ENCODE measurements at places on chromosomes 12 and 14. TPM values are rescaled to one million over a fixed set of nuclear protein-coding genes. Genes with fewer than 3 reads are reported as not detected.
A peak's percentile ranks its signal among the peaks of the same experiment; 100 is the strongest.

DNA sequence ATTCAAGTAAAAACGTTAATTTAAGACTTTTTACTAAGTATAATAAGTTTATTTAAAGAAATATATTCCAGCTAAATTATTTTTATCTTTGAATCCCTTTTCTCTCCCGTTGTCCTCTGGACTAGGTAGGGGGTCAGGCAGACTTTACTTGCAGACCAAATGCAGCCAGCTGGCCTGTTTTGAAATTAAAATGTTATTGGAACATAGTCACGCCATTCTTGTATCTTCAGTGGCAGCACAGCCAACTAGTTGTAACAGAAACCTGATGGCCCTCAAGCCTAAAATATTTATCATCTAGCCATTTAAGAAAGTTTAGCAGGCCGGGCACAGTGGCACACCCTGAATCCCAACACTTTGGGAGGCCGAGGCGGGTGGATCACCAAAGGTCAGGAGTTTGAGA is 52.7 kb downstream of the BCAT1 start:
- H3K27me3 ChIP-seq = no peaks in the 10 kb centered on the region
- no peaks in the 10 kb centered on the region for H3K36me3 ChIP-seq
- no peak for DNase-seq
- no peak overlapping the region for H3K4me3 ChIP-seq

GPR132 gene
- total RNA-seq = 7.2 TPM

GRCh38 chr14:23321572-23322547 is 603 bp downstream of the PABPN1 start:
- H3K4me3 ChIP-seq = peak overlapping the region; percentile 71
- DNase-seq = no peak
- no peaks in the 10 kb centered on the region for H3K27me3 ChIP-seq
- H3K36me3 ChIP-seq = peaks cover 39% of the 10 kb centered on the region
- H3K4me1 ChIP-seq = peaks cover 23% of the 10 kb centered on the region
- H3K27ac ChIP-seq = peak overlapping the region; percentile 95

BATF gene
- 6.7 TPM for total RNA-seq

GRCh38 chr14:64196814-64197411 is 97.3 kb downstream of the ESR2 start:
- H3K4me1 ChIP-seq = peaks cover 21% of the 10 kb centered on the region
- peak overlapping the region; percentile 41 for H3K4me3 ChIP-seq
- peaks cover 4% of the 10 kb centered on the region for H3K36me3 ChIP-seq
- peak overlapping the region; percentile 2 for H3K27ac ChIP-seq
- H3K27me3 ChIP-seq = no peaks in the 10 kb centered on the region

GRCh38 chr12:89877136-89877535 is 168.5 kb upstream of the ATP2B1 start:
- no peak overlapping the region for H3K4me3 ChIP-seq
- DNase-seq = no peak
- H3K27ac ChIP-seq = no peak overlapping the region
- no peaks in the 10 kb centered on the region for H3K4me1 ChIP-seq

DNA sequence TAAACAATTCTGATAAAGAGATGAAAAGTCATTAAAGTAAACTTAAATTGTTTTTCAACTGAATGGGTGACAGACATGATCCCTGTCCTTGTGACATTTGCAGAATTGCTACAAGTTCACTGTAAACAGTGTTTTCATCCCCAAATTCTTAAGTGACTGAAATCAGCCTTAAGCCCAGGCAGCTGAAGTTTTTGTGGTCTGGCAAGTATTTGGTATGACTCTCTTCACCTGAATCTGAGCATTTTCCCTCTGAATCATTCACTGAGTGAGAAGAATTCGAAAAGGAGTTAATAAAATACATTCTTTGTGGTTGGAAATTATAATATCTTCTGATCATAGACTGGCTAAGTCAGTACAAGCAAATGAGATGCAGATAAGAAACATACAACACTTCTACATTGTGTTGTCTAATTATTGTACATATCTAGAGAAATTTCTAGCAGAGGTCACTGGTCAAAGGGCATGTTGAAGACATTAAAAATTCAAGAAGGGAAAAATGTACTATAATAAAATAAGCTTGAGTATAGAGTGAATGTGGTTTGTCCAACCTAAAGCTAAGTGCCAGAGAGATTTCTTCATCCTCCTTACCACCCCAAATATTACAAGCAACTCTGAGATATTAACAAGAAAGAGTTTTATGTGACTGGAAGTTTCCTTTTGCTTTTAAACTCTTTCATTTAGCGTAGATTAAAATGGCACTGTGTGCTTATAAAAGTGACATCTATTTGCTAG is 177.8 kb upstream of the DIO2 start:
- H3K27me3 ChIP-seq = no peaks in the 10 kb centered on the region
- H3K4me3 ChIP-seq = no peak overlapping the region
- no peaks in the 10 kb centered on the region for H3K36me3 ChIP-seq
- no peak overlapping the region for H3K27ac ChIP-seq

GPX2 gene
- not detected for total RNA-seq

GPR65 gene
- total RNA-seq = 13.4 TPM

DBX2 gene
- 0.12 TPM for total RNA-seq

PRKCH gene
- 60.9 TPM for total RNA-seq

GRCh38 chr14:32022525-32022924 is 54.6 kb upstream of the ARHGAP5 start:
- no peak overlapping the region for H3K4me3 ChIP-seq
- H3K36me3 ChIP-seq = no peaks in the 10 kb centered on the region
- peak overlapping the region; percentile 9 for H3K27ac ChIP-seq
- no peaks in the 10 kb centered on the region for H3K27me3 ChIP-seq
- DNase-seq = no peak

DNA sequence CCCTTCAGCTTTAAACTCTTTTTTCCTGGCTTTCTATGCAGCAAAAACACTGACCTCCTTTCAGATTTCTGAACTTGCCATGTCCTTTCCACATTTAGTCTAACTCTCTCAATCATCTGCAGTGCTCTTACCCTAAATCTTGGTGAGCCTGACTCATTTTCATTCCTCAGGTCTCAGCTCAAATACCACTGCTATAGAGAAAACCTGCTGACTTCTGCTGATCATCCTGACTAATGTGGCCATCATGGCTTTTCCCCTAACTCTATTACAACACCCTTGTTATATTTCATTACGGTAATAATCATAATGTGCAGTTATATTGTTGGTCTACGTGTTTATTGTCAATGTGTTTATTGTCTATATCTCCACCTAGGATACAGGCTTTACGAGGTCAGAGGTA is 207.3 kb upstream of the OR4E1 start:
- no peak for DNase-seq
- no peaks in the 10 kb centered on the region for H3K4me1 ChIP-seq
- no peak overlapping the region for H3K4me3 ChIP-seq
- no peak overlapping the region for H3K27ac ChIP-seq
- no peaks in the 10 kb centered on the region for H3K36me3 ChIP-seq

GPRC5D gene
- not detected for total RNA-seq

PTPN6 gene
- total RNA-seq = 209 TPM

COL2A1 gene
- total RNA-seq = not detected

GRCh38 chr14:33297565-33297964 is 358.9 kb downstream of the NPAS3 start:
- H3K36me3 ChIP-seq = no peaks in the 10 kb centered on the region
- DNase-seq = no peak
- H3K4me1 ChIP-seq = no peaks in the 10 kb centered on the region
- H3K4me3 ChIP-seq = no peak overlapping the region
- H3K27ac ChIP-seq = no peak overlapping the region
- H3K27me3 ChIP-seq = no peaks in the 10 kb centered on the region

- no peaks in the 10 kb centered on the region for H3K4me1 ChIP-seq
- DNase-seq = no peak
- H3K27ac ChIP-seq = no peak overlapping the region
- peaks cover 5% of the 10 kb centered on the region for H3K27me3 ChIP-seq
- H3K36me3 ChIP-seq = no peaks in the 10 kb centered on the region
Measured at GRCh38 chr12:1879633-1880032, 38.8 kb downstream of the CACNA2D4 start.

- H3K27ac ChIP-seq = peak overlapping the region; percentile 46
- H3K4me1 ChIP-seq = peaks cover 39% of the 10 kb centered on the region
- no peaks in the 10 kb centered on the region for H3K36me3 ChIP-seq
- peaks cover 18% of the 10 kb centered on the region for H3K27me3 ChIP-seq
Measured at GRCh38 chr14:99729991-99730875, 46.1 kb downstream of the CYP46A1 start.

TAS2R9 gene
- total RNA-seq = not detected

DNA sequence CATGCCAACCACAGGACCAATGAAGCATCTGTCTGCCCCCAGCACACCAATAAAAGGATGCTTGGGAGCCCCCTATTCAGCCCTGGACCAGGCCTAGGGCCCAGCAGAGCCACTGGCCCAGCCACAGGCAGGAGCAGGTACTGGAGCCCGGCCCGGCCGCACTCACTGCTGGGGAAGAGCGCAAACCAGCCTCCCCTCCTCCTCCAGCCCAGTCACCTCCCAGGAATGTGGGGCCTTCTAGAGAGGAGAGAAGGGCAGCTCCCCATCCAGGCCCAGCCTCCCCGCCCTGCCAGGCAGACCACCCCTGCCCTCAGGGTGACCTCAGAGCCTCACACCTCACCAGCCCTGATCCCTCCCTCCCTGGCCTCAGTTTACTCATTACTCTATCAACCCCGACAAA is 56.2 kb downstream of the CCNK start:
- DNase-seq = no peak
- H3K36me3 ChIP-seq = no peaks in the 10 kb centered on the region
- no peak overlapping the region for H3K4me3 ChIP-seq
- H3K27ac ChIP-seq = no peak overlapping the region
- H3K27me3 ChIP-seq = no peaks in the 10 kb centered on the region

GRCh38 chr12:83172441-83172840 is 485.7 kb downstream of the TMTC2 start:
- no peaks in the 10 kb centered on the region for H3K27me3 ChIP-seq
- no peak overlapping the region for H3K4me3 ChIP-seq
- H3K27ac ChIP-seq = no peak overlapping the region

DNA sequence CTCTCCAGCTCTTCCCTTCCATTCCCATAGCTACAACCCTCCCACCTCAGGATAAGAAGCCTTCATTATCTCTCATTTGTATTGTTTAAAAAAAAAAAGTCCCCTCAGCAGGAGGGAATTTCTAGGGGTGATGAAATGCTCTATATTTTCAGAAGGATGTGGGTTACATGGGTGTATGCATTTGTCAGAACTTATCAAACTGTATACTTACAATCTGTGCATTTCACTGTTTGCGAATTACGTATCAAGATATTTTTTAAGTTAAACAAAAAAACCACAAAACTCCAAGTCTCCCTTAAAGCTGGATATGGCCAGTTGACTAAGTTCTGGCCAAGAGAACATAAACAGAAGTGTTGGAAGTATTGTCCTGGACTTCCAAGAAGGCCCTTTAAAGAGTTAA is 2.0 kb upstream of the FKBP11 start:
- H3K36me3 ChIP-seq = peaks cover 38% of the 10 kb centered on the region
- H3K4me3 ChIP-seq = no peak overlapping the region
- H3K27ac ChIP-seq = no peak overlapping the region
- no peaks in the 10 kb centered on the region for H3K27me3 ChIP-seq

PPP1R36 gene
- 0.97 TPM for total RNA-seq

DNA sequence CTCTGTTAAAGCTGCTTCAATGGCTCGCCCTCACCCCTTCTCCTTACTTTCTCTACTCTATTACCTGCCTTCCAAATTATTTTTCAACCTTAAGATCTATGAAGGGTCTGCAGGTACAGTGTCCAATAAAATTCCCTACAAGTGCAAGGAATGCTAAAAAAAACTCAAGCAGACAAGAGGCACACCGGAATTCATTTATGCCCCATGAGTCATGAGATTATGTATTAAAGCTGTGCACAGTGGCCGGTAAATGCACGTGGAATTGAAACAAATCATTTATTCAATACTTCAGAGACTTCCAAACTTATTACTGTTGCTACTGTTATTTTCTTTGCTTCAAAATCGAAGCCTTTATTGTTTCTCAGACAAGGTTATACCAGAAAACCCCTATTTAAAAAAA is 68.4 kb downstream of the ST8SIA1 start:
- no peak overlapping the region for H3K4me3 ChIP-seq
- H3K4me1 ChIP-seq = peaks cover 7% of the 10 kb centered on the region
- H3K27ac ChIP-seq = no peak overlapping the region

GRCh38 chr12:31815096-31815495 is 86.3 kb upstream of the AMN1 start:
- H3K4me3 ChIP-seq = no peak overlapping the region
- H3K27ac ChIP-seq = no peak overlapping the region

GPR162 gene
- 21.5 TPM for total RNA-seq

LRRC10 gene
- total RNA-seq = not detected

FAM186B gene
- total RNA-seq = 0.65 TPM

GRCh38 chr14:25841226-25841625 is 756.6 kb downstream of the NOVA1 start:
- no peaks in the 10 kb centered on the region for H3K4me1 ChIP-seq
- no peak for DNase-seq
- H3K27me3 ChIP-seq = no peaks in the 10 kb centered on the region
- H3K27ac ChIP-seq = no peak overlapping the region
- H3K36me3 ChIP-seq = no peaks in the 10 kb centered on the region

DNA sequence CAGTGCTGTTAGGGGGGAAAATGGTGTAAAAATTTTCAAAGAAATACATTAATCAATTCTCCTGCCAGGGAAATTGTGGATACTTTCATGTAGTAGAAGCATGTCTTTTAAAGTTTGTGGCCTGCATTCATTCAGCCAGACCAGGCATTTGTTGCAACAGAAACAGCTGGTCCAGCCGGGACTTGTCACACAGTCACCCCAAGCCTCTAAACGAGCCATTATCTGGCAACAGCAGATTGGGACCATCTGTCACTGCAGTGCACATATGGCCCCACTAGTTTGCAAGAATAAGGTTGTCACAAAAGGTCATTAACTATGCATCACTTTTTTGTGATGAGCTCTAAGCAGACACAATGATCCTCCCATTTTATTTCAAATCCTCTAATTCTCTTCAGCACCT is 193.9 kb downstream of the PHLDA1 start:
- no peaks in the 10 kb centered on the region for H3K27me3 ChIP-seq
- H3K36me3 ChIP-seq = no peaks in the 10 kb centered on the region
- H3K27ac ChIP-seq = no peak overlapping the region
- no peaks in the 10 kb centered on the region for H3K4me1 ChIP-seq
- DNase-seq = peak; percentile 52
- no peak overlapping the region for H3K4me3 ChIP-seq

DNA sequence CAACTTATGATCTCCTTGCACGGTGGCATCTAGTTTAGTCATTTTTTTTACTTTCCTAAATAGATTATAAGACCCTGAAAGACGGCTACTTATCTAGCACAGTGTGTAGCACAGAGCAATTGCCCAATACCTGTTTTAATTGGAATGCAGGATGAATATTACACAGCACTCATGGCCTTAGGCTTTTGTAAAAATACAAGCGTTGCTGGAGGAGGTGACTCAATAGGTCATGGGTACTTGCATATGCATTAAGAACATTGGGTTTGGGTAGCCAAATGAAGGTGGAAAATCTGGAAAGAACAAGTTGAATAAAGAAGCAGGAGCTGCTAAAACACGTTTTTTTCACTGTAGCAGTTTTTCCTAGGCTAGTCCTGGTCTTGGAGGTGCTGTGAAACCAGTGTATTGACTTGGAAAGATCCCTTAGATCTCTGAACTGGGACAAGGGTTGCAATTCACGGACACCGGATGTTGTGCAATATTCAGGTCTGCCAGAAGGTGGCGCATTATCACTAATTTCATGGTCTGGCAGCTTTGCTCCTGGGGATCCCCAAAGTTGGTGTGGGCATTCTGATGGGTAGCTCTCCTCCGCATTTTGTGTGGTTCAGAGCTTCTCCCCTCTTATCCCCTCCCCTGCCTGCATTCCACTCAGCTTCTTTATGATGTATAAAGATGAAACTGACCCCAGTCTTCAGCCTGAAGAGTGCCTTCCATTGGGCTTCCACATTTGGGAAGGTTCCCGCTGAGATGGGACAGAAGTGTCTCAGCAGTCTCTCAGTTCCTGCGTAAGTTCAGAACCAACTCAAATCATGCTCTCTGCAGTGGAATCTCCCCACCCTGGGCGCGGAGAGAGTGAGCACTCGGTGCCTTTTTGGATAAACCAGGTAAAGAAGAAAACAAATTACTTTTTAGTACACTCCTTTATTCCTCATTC is 278.3 kb downstream of the NRXN3 start:
- no peak for DNase-seq
- no peaks in the 10 kb centered on the region for H3K4me1 ChIP-seq
- no peak overlapping the region for H3K27ac ChIP-seq
- no peak overlapping the region for H3K4me3 ChIP-seq

All from lower lobe of right lung (tissue), 2 donors.